ENCODE measurements at places on chromosomes 11 and 22.
A peak's percentile ranks its signal among the peaks of the same experiment; 100 is the strongest.

GRCh38 chr22:36449596-36450175 lies 31.8 kb downstream of the TXN2 start:
- H3K27ac ChIP-seq = no peak overlapping the region
- DNase-seq = no peak
- no peaks in the 10 kb centered on the region for H3K27me3 ChIP-seq

DNA sequence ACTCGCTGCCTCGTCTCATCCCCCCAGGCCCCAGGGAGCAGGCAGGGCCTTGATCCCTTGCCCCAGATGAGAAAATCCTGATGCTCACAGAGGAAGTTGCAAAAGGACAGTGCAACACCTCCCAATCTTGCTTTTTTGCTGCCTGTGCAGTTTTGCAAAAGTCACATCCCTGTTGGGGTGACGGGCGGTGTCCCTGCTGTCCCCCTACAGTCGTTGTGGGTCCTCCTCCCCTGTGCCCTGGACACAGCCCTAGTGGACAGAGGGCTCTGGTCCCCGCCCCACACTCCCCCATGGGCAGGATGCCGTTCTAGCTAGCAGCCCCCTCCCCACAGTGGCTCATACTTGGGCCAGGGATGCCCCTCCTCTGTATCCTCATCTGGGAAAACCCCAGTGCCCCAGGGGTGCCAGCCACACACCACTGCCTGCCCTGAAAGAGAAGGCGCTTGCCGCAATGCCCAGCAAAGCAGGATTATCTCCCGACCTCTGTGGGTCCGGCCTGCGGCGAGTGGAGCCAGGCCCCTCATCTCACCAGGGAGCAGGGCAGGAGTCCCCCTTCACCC lies 18.4 kb upstream of the CTSD start:
- no peaks in the 10 kb centered on the region for H3K36me3 ChIP-seq
- DNase-seq = no peak
- no peak overlapping the region for H3K4me3 ChIP-seq
- H3K27me3 ChIP-seq = no peaks in the 10 kb centered on the region
- H3K4me1 ChIP-seq = no peaks in the 10 kb centered on the region

- H3K36me3 ChIP-seq = no peaks in the 10 kb centered on the region
- peak overlapping the region; percentile 15 for H3K4me3 ChIP-seq
- DNase-seq = peak; percentile 72
- peaks cover 24% of the 10 kb centered on the region for H3K4me1 ChIP-seq
Measured at GRCh38 chr11:86940122-86940777, 14.9 kb downstream of the FZD4 start.

DNA sequence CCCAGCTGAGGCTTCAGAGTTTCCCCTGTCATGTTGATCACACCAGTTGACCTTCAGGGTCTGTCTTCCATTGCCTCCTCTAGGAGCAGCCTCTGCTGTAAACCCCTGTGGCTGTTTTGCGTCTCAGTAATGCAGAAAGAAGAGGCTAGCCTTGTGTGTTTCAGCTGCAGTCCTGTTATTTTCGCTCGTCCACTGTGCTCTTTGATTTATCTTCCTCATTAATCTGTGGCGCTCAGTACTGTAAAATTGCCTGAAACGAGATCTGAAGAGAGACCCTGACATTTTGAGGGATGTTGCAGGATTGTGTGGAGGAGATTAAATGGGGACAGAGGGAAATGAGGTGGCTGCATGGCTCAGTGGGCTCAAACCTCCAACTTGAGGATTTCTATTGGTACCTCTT lies 163.7 kb downstream of the DBX1 start:
- no peak overlapping the region for H3K4me3 ChIP-seq
- H3K4me1 ChIP-seq = peaks cover 19% of the 10 kb centered on the region
- no peaks in the 10 kb centered on the region for H3K27me3 ChIP-seq
- no peak for DNase-seq

DNA sequence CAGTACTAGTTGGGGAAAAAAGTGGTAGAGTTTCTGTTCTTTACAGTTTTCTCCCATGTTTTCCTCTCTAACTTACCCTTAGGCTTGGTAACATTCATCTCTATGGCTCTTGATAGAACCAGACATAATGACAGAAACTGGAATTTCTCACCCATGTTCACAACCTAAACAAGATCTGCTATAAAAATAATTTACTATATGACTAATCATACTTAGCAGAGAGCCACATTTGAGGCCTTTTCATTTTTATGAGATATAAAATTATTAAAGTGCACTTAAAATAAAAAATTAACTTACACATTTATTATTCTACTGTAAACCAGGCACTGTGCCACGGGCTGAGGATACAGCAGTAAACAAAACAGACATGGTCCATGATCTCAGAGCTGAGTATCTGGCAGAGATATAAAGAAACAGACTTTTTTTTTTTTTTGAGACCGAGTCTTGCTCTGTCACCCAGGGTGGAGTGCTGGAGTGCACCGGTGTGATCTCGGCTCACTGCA lies 98.1 kb downstream of the GAB2 start:
- peak overlapping the region; percentile 38 for H3K27ac ChIP-seq
- no peaks in the 10 kb centered on the region for H3K27me3 ChIP-seq
- peaks cover 19% of the 10 kb centered on the region for H3K4me1 ChIP-seq

Data from ovary (tissue), 10 donors.